Effector memory CD8-positive, alpha-beta T cell (primary cell): ENCODE measurements at places on chromosomes 5 and 9.

DNA sequence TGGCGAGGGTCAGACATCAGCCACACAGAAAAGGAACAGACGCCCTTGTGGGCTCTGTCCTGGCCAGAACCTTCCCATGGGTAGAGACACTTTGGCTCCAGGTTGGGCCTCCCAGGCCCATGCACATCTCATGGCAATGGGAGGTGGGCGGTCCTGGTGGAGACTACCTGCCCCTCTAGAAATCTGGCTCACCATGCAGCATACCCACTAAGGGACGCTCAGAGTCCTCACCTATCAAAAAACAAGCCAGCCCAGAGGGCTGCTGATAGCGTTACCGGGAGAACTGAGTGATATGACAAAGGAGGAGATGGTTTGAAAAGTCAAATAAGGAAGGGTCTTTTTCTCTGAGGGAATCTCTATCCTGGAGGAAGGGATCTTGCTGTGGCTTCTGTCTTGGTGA, 62.1 kb downstream of the C5orf15 start:
- DNase-seq: no peak

- no peak for DNase-seq
Observed at GRCh38 chr5:71891856-71892255, 172.8 kb downstream of the CARTPT start.

DNA sequence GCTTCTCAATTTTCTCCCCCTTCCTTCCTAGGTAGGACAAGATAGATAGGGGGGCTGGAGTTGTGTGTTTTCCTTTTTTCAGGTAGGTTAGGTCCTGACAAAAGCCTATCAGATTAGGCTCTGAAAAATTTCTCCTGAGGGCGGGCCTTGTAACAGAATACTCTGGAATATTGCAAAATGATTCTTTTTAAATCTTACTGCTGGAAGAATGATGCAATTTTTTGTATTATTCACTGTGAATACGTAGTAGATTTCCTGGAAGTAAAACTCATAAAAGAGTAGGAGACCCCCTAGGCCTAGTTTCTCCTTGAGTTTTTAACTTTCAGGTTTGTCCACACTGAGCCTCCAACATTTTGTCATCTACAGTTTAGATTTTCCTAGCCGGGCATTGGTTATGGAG, 1701.8 kb downstream of the EFNA5 start:
- no peak for DNase-seq

GRCh38 chr9:95083086-95083768, 234.3 kb downstream of the FANCC start:
- no peak for DNase-seq

- DNase-seq: no peak
Observed at GRCh38 chr9:70949239-70949638, 172.2 kb downstream of the TRPM3 start.

GRCh38 chr9:7146582-7146981, 388.8 kb downstream of the KDM4C start:
- DNase-seq: no peak

- DNase-seq: no peak
Observed at GRCh38 chr5:125452991-125453390, 706.6 kb upstream of the ZNF608 start.

DNA sequence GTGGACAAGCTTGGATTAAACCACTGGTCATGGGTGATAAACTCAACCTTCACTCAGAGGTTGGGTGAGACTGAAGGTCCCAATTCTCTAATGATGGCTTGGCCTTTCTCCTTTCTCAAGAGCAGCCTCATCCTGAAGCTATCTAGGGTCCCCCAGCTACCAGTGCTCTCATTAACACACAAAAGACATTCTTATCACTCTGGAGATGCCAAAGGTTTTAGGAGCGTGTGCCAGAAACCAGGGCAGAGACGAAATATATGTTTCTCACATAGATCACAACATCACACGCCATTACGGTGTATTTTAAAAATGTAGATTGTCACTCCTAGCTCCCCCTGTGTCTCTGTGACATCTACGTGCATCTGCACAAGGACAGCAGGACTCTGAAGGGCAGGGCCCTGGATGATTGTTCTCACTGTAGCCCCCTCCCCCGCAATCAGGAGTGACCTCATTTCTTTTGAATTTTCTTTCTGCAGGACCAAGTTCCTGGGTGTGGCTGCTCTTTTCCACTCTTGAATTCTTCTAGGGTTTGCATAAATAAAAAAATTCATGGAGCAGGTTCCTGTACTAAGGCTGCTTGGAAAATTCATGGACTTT, 311.3 kb downstream of the GADD45G start:
- no peak for DNase-seq

GRCh38 chr9:137733429-137733828, 114.6 kb downstream of the EHMT1 start:
- DNase-seq: no peak

- DNase-seq: no peak
Observed at GRCh38 chr5:96957254-96958049, 21.6 kb downstream of the LNPEP start.

DNA sequence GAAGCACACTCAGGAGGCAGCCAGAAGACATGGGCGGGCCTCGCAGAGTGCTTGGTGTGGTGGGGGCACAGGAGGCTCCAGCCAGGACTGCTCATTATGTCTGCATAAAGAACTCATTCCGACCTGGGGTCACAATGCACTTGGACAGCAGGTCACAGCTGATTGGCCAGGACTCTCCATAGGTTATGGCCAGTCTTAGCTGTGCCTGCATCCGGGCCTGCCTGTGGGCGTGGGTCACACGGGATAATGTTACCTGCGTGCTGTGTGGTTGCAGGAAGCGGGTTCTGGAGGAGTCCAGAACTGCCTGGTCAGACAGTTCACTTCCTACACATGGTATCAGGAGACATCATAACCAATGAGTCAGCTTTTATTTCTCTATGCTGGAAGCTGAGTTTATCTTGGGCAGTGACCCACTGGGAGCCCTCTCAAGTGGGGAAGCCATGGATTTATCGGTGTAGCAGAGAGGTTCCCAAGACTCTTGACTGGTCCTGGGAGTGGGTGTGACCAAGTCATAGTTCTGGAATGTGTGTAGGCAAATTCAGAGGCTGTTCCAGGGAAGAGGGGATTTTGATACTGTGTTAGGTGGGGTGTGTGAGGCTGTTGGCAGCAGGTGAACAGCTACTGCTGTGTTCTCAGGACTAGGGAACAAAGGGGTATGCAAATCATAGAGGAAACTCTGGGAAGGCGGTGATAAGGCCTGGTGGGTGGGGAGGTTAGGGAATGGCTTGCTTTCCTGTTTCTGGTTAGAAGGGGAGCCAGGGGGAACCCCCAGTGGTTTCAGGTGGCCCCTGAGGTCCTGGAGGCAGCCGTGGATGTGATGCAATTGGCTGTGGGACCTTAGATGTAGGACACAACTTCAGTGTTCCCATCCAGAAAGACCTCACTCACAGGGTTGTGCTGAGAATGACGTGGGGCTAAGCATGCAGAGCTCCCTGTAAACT, 51.3 kb downstream of the ARHGEF37 start:
- DNase-seq: no peak

DNA sequence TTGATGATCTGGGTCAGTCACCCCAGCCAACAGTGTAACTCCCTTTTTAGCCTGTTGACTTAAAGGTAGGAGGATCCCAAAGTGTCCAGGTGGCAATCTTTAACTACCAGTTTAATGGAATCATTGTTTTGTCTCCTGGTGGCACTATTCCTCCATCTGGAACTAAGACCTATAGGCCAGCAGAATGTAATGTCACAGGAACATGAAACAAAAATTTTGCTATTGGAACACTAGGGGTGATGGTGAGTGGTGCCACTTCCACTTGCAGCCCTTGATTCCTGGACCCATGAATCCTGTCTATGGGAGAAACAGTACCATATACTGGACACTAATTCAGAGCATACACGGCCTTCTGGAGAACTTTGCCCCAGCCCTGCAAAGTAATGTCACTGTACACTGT, 219.5 kb upstream of the RASA1 start:
- no peak for DNase-seq

GRCh38 chr5:179171816-179172745, 111.9 kb downstream of the ZNF354C start:
- no peak for DNase-seq

GRCh38 chr5:393846-394275, 49.1 kb upstream of the EXOC3 start:
- no peak for DNase-seq

DNA sequence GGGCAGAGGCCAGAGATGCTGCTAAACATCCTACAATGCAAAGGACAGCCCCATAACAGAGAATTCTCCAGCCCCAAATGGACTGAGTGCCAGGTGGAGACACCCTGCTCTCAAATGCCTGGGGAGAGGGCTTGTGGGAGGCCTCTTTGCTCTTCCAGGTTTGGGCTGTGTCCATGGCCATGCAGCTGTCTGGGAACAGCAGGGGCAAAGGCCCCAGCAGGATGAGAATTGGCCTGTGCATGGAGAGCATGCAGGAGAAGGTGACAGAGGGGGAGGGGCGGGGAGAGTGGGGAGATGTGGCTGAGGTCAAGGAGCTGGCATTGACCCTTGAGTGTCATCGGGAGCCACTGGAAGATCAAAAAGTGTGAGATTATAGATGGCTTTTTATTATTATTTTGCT, 111.5 kb upstream of the ERCC6L2 start:
- no peak for DNase-seq

DNA sequence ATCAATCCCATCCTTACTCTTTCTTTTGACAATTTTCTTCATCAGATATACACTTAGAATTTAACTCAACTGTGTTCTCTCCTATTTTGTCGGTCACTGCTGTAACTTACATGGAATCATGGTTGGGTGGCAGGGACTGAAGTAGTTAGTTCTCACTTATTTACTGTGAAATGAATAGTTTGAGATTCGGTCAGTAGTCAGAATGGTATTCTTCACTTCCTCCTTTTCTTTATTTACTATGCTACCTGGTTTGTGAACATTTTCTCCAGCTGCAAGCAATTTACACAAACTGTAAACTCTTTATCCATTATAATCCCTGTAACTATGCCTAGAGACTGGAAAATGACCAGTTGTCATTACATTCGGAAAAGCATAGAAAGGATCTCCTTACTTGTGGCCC, 41.5 kb upstream of the GDNF start:
- DNase-seq: no peak

DNA sequence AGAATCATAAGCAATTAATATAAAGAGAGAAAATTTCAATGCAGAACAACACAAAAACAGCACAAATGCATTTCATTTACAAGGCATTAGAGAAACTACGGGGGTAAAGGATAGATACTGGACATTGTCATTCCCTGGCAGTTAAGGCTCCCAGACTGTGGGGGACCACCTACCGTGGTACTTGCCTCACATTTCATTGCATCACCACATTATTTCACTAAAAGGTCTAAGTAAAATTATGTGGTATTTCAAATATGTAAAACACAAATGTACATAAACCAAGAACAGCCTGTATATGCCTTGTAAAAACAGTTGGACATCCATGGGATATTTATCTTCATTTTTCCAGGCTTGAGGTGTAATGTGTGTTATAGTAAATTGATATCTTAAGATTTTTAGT, 571.2 kb upstream of the ZNF462 start:
- no peak for DNase-seq

DNA sequence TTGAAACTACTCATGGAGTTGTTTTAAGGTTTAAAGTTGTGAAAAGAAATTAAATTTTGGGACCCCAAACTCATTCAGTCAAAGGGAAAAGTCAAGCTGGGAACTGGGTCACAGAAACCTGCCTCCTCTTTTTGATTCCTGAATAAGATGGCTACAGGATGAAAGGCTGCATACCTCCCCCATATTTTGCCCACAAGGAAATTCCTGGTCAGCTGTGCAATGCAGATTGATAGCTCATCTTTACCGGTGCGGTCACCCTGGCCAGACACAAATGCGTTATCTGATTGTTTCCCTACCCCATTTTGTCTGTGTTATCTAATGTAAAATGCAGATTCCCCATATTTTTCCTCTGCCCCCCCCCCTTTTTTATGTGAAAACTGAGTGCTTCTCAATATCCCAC, 1.3 kb downstream of the HAVCR2 start:
- DNase-seq: no peak

- no peak for DNase-seq
Observed at GRCh38 chr9:36840898-36841536, 193.1 kb downstream of the PAX5 start.

GRCh38 chr9:112811518-112811917, 61.0 kb downstream of the SNX30 start:
- no peak for DNase-seq

DNA sequence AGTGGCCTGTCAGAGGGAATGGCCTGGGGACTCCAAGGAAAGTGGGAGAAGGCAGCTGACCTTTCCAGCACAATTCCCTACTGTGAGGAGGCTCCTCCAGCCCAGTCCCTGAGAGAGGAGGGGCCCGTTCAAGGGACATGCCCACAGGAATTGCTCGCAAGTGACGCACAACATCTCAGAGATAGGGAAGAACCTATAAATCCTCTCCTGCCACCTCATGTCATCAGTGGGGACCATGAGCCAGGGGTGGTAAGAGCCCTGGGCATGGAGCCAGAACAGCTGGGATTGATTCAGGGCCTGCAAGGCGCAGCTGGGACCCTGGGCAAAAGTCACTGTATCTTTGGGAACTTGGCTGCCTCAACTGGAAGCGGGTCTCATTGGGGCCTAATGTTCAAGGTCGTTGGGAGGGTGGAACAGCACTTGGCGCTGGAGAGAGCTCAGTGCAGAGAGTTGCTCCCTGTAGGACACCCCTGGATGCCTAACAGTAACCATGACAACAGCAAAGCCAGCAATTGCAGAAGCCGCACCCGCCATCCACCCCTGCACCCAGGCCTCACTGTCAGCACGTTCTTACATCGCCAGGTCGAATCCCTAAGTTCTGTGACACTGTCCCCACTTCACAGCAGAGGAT, 41.3 kb upstream of the ORM1 start:
- no peak for DNase-seq

DNA sequence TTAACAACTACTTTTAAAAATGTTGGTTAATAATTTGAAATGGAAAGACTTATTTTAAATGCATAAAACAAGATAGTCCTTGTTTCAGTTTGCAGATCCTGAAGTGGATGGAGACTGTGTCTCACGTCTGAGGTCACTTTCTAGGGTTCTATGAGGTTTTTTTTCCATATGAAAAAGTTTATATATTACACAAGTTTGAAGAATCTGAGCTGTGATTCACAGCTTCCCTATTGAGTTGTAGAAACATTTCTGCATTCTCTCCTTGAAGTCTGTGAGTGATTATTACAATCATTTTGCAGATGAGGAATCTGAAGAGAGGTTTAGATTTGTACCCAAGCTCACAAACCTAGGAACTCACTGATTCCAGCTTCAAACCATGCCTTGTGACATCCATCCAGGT, 442.5 kb upstream of the KLF4 start:
- DNase-seq: no peak
